ENCODE measurements at places on chromosomes 16 and 17.

DNA sequence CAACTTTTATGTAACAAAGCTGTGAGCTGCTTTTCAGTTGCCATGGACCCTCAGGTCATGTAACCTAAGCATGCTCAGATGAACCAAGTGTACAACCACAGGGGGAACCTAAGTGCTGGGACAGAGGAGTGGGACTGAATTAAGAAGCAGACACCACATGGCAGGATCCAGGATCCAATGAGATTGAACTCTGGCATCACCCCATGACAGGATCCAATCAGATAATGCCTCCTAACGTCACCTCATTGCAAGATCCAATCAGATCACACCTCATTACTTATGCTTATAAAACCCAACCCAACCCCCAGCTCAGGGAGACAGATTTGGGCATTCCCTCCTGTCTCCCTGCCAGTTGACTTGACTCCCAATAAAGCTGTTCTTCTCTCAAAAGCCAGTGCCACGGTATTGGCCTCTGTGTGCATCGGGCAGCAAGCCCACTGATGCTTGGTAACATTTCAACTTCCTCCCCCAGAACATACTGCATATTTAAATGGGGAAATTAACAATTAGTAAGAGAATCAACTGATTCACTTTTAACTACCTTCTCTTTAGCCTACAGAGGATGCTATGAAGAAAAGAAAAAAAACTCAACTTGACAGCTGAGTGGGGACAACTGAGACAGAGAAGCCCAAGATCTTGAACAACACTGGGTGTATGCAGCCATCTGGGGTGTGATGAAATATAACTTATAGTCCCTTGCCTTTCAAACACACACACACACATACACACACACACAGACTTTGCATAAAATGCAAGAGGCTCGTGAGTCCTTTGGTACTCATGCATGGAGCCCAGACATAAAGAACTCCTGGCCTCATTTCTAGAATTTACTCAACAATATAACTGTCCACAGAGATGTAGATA is 148.4 kb downstream of the SLC39A11 start:
- DNase-seq = no peak

GRCh38 chr17:17376362-17376761 is 73.2 kb downstream of the NT5M start:
- no peak for DNase-seq

GRCh38 chr17:65013613-65014391 is 42.7 kb downstream of the GNA13 start:
- no peak for DNase-seq

GRCh38 chr17:58329810-58330537 is 1.4 kb upstream of the TSPOAP1 start:
- no peak for DNase-seq

- DNase-seq = no peak
These were observed 874 bp downstream of the CMTM3 start for GRCh38 chr16:66605177-66605978.

GRCh38 chr17:57021226-57021940 is 43.5 kb downstream of the SCPEP1 start:
- DNase-seq = no peak

DNA sequence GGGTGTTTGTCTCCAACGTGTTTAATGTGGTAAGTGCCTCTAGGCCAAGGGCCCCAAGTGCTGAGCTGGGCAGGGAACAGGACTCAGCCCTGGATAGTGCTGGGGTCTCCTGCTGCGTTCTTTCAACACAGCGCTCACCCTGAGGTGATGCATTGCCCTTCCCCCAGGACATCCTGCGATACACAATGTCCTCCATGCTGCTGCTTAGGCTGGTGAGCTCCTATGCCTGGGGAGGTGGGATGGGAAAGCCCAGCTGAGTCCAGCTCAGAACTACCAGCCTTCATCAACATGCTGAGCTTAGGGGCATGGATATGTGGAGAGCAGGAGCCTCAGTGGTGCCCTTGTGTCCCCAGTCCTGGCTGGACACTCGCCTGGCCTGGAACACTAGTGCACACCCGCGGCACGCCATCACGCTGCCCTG is 563 bp downstream of the ZACN start:
- no peak for DNase-seq

GRCh38 chr16:73047536-73048291 is at the start of gene ZFHX3:
Gene ZFHX3 (minus strand): TSS chr16:73048128. CDS start chr16:72960145, 87,983 bp downstream.
- no peak for DNase-seq

GRCh38 chr17:45843722-45844121 is 959 bp upstream of the SPPL2C start:
- DNase-seq = no peak

- DNase-seq = no peak
These were observed 2.4 kb downstream of the GJD3 start for GRCh38 chr17:40361925-40362695.

DNA sequence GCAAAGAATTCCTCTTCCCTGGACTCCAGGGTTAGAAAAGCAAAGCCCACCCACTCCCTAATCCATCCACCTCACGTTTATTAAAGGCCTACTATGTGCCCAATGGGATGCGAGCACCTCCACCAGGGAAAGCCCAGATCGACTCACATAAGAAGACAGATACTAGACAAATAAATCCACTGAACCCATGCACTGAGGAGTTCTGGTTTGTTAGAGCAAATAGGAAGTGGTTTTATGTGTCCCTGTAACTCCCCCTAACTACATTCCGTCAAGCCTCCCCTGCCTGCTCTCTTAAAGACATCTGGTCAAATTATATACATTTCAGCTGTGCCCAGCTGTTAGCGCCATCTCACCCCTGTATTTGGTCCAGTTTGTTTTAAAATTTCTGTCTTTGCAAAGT is 218.5 kb upstream of the RPL38 start:
- DNase-seq = no peak

Measured in stimulated activated CD8-positive, alpha-beta memory T cell treated with anti-CD3 and anti-CD28 coated beads, Interleukin-15, amount 100 ng/mL, for 1 hour (primary cell).